8988T (cell line): ENCODE measurements at places on chromosomes 1 and 21.

- no peak for DNase-seq
These were observed 156.2 kb upstream of the CAMK1G start for GRCh38 chr1:209427277-209427676.

DNA sequence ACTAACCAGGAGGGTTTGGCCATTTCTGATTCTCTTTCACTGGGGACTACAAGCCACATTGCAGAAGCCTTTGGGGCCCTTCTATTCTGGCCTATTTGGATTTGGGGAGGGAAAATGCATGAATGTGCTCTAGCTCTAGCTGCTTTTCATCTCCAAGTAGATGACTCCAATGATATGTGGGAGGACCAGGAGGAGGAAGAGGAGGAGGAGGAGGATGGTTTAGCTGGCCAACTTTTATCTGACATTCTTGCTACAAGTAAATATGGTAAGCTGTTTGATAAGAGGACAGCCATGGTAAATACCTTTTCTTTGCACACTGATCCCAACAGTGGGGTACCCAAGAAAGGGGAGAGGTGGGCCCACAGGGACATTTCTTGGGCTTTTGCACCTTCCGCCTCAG lies 14.0 kb upstream of the SHISA4 start:
- DNase-seq: no peak

DNA sequence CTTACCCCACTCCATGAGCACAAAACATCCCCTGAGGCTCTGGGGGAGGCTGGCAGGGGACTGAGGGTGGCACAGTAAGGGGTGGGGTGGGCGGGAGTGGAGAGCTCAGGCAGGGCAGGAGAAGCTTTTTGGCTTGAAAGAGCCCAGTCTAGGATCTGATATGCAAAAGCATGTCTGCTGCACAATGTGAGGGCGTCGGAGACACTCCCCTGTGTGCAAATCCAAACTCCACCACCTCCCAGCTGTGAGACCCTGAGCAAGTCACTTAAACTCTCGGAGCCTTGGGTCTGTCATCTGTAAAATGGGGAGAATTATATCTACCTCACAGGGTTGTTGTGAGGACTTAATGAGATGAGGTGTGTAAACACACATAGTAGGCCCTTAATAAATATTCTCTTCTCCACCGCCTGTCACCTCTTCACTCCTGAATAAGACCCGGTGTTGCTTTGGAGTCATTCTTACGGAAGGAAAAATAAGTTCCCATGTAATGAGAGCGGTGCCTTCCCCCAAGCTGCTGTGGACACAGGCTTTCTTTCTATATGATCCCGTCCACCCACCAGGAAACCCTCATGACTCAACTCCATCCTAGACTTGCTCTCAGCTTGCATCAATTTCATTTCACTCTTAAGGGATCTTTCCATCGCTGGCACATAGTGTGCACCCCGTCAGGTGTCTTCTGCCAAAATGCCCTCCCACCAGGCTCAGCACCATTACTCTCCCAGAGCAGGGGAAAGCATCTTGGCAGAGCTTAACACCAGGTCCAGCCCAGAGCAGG lies 12.5 kb downstream of the KCNN3 start:
- no peak for DNase-seq

DNA sequence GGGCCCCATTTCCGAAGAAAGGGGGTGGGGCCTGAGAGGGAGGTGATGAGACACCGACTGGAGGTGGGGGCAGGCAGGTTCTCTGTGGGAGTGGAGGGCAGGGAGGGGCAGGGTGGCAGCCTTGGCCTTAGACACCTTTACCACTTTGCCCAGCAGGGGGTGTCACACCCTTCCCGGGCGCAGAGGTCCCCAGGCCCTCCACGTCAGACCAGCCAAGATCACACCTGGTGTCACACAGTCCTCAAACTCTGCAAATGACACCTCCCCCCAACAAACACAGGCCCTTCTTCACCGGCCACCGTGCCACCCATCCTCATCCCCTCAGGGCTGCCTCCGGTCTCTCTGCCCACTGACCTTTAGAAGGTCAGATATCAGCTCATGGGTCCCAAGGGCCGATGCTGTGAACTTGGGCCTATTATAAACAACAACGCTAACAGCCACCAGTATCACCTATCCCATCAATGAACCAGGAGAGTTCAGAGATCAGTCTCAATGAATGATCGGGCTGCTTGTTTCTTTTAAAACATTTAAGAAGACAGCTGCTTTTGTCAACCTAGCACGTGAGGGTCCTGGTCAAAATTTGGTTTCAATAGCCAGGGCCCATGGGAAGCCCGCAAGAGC lies 103.9 kb downstream of the CASZ1 start:
- DNase-seq: peak; percentile 85

DNA sequence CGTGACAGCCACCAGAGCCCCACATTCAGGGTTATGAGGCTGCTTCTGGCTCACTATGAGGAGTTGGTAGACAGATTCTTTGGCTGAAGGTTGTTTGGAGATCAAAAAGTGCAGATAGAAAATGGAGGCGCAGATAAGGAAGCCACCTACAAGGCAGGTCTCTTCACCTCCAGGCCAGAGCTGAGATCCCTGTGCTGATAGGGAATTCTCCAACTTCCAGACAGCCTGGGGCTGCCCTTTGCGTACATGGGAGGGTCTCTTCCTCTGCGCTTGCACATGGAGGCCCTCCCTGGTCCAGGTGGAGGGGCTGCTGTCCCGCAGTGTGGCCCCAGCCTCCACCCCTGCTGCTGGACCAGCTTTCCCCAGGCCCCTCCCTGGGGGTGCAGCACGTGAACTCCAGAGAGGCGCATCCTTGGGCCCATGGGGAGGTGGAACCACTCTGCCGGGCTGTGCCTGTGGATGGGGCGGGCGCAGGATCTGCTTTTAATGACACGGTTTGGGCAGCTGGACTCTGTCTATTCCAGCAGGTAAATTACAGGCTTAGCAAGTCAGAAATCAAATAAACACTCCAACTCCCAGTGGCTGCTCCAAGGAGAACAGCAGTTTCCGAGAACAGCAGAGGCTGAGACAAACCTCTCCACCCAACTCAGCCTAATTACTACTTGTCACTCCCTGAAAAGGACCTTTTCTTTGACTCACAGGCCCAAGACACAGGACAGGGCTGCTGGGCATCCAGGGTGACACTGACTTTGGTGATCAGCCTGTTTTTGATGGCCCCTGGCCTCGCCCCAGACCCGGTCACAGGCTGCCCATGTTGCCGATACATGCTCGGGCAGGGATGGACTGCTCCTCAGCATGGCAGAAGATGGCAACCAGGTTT lies 12.4 kb downstream of the OXCT2 start:
- DNase-seq: no peak

GRCh38 chr1:207902566-207902965 lies 8.4 kb downstream of the CD34 start:
- no peak for DNase-seq

DNA sequence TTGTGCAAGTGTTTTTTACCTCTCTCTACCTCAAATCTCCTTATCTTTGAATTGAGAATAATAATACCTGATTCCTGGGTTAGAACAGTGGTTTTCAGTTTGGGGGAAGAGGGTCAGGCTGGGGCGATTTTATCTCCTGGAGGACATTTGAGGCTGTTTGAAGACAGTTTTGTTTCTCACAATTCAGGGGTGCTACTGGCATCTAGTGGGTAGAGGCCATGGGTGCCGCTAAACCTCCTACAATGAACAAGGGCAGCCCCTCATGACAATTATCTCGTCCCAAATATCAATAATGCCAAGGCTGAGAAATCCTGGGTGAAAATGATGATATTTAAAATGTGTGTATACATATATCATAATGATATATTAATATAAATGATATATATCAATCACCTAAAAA lies 139.1 kb upstream of the USH2A start:
- DNase-seq: no peak

DNA sequence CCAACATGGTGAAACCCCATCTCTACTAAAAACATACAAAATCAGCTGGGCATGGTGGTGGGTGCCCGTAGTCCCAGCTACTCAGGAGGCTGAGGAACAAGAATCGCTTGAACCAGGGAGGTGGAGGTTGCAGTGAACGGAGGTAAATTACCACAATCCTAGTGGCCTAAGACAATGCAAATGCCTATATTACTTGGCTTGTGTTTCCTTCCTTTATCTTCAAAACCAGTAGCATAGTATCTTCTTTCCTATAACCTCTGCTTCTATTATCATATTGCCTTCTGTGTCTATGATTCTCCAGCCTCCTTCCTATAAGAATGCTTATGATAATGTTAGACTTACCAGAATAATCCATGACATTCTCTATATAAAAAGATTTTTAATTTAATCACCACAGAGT lies 156.2 kb upstream of the RGS18 start:
- no peak for DNase-seq

DNA sequence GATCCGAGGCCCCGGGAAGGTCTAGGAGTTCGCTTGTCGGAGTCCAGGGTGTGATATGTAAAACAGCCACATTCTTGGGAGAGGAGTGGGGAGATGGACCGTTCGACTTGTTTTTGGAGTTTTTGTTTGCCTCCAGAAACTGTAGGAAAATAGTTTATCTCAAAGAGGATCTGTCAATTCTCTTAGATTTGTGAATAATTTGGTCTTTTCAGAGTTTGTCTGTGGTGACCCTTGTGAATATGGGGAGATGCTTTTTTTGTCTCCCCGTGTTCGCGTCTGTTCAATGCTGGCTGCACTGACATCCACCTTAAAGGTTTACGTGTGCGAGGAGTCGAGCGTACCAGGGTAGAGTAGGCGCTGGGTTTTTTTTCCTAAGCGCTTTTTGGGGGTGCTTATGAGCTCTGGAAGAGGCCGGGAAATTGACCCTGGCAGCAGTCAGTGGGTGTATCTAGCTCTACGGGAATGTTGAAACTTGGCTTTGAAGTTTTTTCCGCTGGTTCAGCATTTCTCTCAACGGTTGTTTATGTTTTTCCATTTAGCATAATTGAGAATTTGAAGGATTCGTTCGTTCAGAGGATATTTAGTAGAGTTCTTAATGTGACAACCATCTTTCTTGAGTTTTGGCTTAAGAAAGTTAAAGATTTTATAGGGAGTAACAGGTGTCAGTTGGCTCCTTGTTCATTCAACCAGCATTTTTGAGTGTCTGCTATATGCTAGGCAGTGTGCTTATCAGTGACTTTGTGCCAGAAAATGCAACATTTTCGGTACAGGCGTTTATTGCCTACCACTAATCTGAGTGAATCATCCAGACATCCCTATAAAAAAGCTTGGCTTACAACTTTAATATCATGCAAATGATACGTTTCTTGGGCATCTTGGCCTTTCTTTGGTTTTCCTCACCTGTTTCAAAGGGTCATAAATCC lies 1.2 kb downstream of the SZRD1 start:
- DNase-seq: no peak

DNA sequence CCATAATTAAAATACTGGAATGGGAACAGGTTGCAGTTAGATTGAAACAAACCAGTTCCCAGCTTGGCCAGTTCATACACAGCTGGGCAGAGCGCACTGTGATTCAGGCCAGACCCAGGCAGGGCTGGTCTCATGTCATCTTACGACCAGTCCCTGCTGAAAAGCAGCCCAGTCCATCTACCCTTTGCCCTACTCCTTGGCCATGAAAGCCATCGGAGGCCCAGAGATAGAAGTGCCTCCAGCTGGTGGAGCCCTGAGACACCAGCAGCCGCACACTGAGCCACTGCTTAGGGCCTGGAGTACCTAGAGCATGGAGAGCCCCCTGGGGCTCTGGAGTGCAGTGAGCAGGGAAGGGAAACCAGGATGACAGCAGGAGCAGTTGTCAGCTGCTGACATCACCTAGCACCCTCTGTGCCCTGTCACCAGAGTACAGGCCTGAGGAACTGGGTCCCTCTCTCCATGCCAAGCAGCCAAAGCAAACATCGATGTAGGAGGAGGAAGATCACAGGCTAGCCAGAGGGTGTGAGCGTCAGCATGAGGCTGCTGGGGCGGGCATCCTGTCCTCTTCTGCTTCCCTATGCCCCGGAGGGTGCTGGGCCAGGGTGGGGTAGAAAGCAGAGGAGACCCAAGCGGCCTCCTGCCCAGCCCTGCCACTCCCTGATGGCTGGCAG lies 34.2 kb upstream of the TMEM125 start:
- no peak for DNase-seq

DNA sequence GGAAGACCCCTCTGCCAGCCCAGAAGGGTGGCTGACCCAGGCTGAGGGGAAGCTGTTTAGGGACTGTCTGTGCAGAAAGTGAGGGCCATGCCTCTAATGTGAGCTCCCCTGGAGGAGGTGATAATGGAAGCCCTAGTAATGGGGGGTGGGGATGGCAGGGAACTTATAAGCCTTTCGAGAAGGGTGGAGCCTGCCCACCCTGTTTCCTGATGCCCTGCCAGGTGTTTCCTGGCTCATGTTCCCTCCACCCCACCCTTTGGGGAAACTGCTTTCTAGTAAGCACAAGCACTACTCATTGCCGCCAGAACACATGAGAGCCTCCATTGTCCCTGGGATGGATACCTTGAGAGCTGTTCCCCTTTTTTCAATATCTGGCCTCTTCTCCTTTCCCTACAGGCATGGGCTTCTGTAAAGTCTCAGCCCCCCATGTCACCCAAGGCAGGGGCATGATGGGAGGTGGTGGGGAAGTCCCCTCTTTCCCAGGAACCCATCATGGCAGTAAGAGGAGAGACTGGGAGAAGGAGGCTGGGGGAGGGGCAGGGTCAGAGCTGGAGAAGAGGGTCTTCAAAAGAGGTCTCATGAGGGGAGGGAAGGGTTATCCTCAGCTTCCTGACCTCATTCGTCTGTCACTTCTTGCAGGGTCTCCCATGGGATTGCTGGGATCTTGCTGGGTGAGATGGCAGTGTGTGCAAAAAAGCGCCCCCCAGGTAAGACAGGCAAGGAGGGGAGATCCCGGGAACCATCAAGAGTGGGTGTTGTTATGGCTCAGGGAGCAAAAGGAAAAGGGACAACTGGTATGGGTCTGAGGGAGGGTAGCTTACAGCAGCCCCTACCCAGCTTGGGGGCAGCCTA lies 2.4 kb downstream of the ATP8B2 start:
- DNase-seq: no peak

DNA sequence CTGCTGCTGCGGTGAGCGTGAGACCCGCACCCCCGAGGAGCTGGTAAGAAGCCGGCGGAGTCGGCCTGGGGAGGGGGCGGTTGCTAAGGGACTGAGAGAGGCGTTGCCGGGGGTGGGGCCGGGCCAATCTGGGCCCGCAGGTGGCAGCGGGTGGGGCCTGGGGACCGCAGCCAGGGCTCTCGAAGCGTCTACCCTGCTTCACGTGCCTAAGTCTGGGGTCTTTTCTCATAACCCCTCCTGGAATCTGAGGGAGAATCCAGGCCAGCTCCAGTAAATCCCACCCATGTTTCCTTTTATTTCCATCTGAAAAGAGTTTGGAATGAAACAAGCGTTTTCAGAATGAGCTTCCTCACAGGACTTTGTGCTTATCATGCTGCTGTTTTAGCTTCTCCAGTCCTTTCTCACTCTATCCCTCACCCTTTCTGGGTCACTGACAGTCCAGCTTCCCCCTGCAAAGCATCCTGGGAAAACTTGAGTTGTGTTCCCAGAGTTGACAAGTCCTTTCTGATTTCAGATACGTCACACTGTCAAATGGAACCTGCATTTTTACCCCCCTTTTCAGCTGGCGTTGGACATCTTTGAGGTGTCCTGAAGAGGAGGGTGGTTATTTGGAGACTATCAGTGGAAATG lies 431 bp downstream of the CLCN6 start:
- peak; percentile 53 for DNase-seq

DNA sequence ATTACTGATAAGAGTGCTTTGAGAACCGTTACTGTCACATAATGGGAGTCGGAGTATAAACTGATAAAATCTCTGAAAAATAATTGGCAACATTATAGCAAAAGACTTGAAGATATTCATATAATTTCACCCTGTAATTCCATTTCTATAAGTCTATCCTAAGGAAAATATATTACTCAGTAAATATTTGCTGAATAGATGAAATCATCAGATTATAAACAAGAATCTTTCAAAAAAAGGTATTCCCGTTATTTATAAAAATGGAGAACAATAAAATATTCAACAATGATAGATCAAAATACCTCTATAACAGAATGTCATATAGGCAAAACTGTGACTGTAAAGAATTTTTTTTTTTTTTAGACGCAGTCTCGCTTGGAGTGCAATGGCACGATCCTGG lies 42.4 kb upstream of the PTCH2 start:
- DNase-seq: no peak
